NCI-H524 (cell line): ENCODE measurements at places on chromosomes 6 and 20.
A peak's percentile ranks its signal among the peaks of the same experiment; 100 is the strongest.

DNA sequence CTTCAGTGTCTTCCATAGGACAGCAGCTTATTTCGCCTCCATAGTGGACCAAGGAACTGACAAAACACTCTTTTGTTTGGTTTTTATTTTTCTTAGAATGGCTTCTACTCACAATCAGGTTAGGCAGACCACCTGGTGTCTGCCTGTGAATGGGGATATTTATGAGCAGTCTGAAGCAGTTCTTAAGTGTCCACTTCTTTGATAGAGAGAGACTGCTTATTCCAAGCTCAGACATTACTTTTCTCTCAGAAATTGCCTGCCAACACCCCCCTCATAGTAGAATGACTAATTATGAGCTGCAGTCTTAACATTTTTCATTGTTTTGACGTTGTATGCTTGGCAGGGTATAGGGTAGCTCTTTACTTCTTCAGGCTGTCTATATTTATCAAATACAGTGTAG, 174.7 kb downstream of the ZFAND3 start:
- peak; percentile 16 for DNase-seq

DNA sequence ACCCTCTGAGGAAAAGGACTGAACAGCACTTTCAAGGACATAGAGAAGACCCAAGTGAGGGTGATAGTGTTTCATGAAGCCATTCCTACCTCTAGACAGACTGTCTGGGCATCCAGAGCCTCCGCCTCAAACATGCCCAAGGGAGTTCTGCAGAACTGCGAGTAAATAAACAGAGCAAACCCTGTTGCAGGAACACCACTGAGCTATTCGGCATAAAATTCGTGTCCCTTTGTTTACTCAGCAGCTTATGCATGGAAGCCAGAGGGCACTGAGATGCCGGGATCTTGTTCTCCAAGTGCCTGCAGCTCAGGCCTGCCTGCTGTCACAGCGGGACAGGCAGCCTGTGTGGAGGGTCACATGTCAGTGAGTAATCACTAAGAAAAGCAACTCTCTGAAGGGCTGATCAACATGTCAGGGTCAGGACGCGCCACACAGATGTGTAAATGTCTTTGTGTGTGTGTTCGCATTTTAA, 164.9 kb upstream of the HEY2 start:
- peak; percentile 97 for DNase-seq

GRCh38 chr6:150297327-150298029, 71.3 kb upstream of the IYD start:
- DNase-seq = no peak

DNA sequence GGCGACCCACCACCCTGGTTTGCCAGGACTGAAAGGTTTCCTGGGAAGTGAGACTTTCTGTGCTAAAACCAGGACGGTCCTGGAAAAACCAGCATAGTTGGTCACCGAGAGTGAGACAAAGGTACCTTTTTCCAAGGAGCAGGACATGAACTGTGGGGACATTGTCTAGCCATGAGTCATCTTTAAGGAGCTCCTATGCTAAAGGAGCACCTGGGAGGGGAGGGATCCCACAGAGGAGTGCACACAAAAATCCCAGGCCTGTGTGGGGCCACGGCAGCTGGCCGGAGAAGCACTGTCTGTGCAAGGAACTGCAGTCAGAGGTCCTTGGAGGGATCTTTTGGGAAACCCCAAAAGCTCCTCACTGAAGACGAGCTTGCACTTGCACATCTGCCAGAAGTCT, 109.1 kb upstream of the PLEKHG1 start:
- no peak for DNase-seq

DNA sequence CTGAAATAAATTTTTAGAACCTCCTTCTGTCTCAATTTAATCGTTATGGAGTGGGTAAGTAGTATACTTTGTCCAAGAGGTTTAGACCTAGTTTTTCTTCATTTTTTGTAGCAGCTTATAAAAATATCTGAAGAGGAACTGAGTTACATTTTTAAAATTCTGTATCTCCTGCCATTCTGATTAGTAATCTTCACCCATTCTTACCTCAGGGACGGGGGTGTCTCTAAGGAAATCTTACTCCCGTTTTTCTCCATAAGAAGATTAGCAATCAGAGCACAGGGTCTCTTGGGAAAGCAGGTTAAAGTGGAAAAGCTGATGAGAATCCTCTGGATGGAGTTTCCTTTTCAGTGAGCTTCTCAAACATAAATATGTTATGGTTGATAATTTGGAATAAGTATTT, 259.3 kb upstream of the FAM83B start:
- no peak for DNase-seq

DNA sequence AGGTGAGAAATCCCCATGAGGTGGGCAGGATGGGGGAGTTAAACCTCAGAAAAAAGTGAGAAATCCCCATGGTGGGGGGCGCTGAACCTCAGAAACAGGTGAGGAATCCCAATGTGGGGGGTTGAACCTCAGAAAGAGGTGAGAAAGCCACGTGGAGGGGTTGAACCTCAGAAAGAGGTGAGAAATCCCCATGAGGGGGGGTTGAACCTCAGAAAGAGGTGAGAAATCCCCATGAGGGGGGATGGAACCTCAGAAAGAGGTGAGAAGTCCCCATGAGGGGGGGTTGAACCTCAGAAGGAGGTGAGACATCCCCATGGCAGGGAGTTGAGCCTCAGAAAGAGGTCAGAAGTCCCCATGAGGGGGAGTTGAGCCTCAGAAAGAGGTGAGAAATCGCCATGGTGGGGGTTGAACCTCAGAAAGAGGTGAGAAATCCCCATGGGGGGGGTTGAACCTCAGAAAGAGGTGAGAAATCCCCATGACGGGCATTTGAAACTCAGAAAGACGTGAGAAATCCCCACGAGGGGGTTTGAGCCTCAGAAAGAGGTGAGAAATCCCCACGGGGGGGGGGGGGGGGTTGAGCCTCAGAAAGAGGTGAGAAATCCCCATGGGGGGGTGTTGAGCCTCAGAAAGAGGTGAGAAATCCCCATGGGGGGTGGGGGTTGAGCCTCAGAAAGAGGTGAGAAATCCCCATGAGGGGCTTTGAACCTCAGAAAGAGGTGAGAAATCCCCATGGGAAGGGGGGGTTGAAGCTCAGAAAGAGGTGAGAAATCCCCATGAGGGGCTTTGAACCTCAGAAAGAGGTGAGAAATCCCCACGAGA, 14.3 kb upstream of the GOPC start:
- DNase-seq = no peak

GRCh38 chr6:26604026-26604425, 7.3 kb downstream of the ABT1 start:
- DNase-seq = no peak

- DNase-seq = no peak
Observed at GRCh38 chr6:80605165-80605989, 498.9 kb downstream of the BCKDHB start.

DNA sequence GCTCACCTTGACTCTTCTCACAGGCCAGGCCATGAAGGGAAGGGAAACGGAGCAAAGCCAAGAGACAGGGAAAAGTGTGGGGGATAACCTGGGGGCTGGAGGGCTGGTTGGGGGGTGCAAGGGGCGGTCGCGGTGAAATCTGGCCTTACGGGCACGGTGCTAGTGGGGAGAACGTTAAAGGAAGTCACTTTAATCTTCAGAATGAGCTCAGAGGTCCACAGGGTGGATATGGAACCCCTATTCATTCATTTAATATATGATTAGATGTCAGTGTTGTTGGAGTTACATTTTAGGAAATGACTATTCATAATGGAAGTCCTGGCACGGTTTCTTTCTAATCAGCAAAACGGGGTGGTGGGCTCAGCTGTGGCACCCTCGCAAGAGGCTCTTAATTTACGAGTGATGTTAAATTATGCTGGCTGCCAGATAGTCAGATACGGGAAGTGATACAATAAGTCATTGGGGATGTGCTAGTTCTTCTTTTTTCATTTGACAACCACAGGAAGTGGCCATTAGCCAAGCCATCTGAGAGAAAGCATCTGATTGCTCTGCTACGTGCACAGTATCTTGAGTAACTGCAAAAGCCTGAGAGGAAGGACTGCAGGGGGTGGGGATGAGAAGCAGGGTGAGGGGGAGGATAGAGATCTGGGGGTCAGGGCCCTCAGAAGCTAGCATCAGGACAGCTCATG, 253.0 kb downstream of the QKI start:
- DNase-seq = no peak

- DNase-seq = no peak
Observed at GRCh38 chr6:165985806-165986299, 181.8 kb downstream of the TBXT start.

DNA sequence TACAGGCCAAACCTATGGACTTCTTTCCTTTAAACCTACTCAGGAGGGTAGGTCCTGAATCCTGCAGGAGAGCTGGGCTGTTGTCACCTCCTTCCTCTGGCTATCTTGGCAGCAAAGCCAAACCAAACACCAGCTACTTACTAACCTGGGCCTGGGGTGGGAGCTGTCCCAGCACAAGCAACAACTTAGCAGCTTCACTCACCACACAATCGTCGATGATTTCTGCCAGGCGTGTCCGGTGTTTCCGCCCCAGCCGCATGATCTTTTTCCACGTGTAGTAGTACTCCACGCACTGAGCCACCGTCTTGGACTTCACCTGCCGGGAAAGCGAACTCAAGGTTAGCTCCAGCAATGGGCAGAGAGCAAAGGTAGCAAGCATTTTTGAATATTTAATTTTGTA, 25.4 kb upstream of the MRPS10 start:
- no peak for DNase-seq
